ENCODE measurements at places on chromosomes 12 and 14. TPM values are rescaled to one million over a fixed set of nuclear protein-coding genes. Genes with fewer than 3 reads are reported as not detected.

The KRT6B gene
- 0.60 TPM for polyA plus RNA-seq

DNA sequence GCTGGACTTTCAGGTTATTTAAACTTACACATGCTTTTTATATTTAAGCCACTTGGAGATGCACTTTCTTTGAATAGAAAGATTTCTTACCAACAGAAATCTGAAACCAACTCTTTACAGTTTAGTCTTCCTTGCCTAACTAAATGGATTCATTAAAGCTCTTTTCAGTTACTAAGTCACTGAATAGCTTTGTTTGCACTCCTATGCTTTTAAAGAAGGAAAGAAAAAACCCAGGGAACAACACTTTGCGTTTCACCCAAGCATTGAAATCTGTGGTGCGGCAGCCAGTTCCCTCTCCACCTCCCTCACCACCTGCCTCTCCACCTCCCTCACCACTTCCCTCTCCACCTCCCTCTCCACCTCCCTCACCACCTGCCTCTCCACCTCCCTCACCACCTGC is 70.3 kb downstream of the RIMBP2 start:
- DNase-seq = no peak

GRCh38 chr12:42757624-42758119 is 168.1 kb upstream of the PRICKLE1 start:
- no peak for DNase-seq

- no peak for DNase-seq
Measured at GRCh38 chr14:74572726-74573301, 39.2 kb downstream of the LTBP2 start.

DNA sequence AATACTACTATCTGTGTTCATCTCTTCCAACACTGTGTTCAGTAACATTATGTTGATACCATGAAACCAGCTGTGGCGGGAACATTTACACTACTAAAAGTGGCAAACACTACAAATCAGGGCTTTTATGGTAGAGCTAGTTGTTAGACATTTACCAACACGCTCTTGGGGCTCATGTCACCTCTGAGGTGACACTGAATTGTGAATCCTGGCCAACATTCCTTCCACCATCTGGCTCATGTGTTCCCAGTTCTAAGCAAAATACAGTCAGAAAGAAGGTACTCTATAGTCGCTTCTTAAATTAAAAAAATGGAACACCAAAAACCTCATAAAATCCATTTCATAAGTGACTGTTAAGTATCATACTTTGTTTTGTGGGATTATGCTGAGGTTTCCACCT is 436.6 kb downstream of the FUT8 start:
- DNase-seq = no peak
